MCF 10A (cell line): ENCODE measurements at places on chromosomes 12 and 14.
A peak's percentile ranks its signal among the peaks of the same experiment; 100 is the strongest.

DNA sequence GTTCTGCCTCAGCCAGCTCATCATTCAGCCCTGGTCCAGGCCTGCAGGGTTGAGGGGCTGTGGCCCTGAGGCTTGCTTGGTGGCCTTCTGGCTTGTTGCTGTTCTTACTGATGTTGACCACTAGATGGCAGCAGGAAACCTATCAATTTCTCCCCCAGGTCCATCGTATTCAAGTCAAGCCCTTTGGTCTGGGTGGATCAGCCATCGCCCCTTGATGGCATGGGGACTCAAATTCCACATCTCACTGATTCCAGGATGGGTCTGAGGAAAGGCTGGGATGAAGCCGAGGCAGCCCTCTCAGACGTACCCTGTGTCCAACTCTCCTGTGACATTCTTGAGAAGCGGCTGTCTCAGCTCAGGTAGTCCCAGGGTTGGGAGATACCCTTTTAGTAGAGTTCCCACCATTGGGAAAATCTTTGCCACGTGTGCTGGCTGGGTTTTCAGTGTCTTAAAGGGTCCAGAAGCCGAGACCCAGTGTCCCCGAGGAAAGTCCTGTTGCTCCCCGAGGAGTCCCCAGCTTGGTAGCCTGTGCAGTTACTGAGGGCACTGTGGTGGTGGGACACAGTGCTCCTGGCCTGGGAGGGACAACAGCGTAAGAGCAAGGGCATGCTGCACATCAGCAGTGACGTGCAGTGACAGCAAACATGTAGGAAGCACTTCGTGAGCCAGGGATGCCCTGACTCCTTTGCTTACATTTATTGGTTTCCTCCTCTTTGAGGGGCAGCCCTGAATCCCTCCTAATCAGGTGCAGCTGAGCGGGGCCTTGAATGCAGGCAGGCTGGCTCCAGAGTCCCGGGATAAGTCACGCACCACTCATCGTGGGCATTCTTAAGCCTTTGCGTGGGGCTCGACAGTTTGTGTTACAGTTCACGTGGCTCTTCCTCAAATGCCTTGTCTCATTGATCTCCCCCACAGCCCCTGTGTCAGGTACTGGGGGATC is 58.6 kb downstream of the TSPAN9 start:
- peak; percentile 79 for DNase-seq

GRCh38 chr12:29709496-29710040 is 74.2 kb downstream of the TMTC1 start:
- DNase-seq: no peak

DNA sequence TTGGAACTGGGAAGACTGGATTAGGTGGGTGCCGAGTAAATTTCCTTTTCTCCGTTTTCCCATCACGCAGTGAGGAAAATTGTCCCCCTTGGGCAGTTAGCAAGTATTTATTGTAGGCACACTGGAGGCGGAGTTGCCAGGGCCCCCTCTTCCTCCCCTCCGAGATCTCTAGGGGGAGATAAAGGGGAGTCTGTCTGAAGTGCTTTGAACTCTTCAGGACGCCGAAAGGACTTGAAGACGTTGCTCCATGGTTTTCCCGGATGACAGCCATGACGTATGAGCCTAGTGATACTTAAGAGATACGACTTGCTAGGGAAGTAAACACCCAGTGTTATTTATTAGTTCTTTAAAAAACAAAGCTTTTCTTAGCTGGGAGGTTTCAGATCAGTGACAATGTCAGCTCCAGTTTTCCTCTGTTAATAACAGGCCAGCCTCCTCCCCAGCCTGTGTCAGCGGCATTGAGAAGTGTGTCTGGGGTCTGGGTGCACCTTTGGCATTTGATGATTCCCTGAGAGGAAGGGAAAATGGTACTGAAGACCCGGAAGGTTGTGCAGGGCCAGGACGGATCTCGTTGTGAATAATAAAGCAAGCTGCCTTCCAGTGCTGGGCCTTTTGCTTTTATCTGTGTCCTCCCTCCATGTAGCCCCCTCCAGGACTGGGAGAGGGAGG is 78.7 kb downstream of the TSPAN9 start:
- DNase-seq: no peak

DNA sequence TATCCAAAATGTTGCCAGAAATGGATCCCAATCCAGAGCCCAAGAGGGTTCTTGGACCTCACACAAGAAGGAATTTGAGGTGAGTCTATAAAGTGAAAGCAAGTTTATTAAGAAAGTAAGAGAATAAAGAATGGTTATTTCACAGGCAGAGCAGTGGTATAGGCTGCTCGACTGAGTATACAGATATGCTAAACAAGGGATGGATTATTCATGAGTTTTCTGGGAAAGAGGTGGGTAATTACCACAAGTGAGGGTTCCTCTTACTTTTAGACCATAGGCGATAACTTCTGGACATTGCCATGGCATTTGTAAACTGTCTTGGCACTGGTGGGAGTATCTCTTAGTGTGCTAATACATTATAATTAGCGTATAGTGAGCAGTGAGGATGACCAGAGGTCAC is 73.6 kb downstream of the ETNK1 start:
- no peak for DNase-seq

- DNase-seq: no peak
Measured at GRCh38 chr12:124964836-124965462, 24.0 kb downstream of the DHX37 start.

- peak; percentile 6 for DNase-seq
Measured at GRCh38 chr12:85996280-85996679, 122.2 kb downstream of the NTS start.

GRCh38 chr14:50242566-50243310 is 11.4 kb upstream of the SOS2 start:
- no peak for DNase-seq

DNA sequence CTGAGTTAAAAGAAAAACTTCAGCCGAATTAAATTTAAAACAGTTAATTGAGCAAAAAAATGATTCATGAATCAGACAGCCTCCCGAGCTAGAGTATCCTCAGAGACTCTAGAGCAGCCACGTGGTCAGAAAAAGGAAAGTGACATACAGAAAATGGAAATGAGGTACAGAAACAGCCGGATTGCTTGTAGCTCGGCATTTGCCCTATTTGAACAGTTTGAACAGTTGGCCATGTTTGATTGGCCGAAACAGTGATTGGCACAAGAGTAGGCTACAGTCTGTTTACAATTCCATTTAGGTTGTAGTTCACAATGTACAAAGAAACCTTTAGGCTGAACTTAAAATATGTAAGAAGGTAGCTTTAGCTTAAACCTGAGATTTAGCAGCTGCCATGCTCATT is 12.9 kb upstream of the OXA1L start:
- no peak for DNase-seq

- peak; percentile 23 for DNase-seq
Measured at GRCh38 chr14:54170301-54170700, 213.7 kb upstream of the BMP4 start.

GRCh38 chr14:70753518-70753953 is 55.8 kb downstream of the MAP3K9 start:
- DNase-seq: no peak

- DNase-seq: no peak
Measured at GRCh38 chr14:87837296-87837695, 155.7 kb downstream of the GALC start.

- DNase-seq: no peak
Measured at GRCh38 chr14:66613344-66613743, 105.4 kb downstream of the GPHN start.

DNA sequence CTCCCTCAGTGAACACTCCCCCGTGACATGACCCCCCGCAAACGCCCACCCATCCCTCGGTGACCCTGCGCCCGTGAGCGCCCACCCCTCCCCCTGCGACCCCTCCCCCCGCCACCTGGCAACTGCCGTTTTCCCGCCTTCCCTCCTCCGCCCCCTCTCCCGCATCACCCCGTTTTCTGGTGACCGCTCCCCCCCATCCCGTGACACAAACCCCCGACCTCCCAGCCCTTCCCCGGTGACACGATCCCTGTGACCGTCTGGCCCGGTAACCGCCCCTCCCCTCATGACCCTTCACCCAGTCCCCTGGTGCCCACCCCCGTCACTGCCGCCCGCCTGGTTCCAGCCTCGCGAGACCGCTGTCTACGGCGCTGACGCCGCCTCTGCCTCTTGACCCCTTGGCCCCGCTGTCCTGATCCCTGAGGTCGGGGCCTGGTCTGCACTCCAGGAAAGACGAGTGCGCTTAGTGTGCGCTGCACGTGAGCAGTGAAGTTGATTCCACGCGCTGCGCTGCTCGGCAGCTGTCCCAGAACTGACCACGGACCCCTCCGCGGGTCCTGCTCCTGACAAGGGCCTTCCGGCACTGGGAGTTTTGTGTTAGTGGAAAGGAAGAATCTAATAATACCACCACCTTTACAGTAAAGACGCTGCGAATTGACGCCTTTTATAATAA is 59.4 kb downstream of the DDX51 start:
- DNase-seq: peak; percentile 52

DNA sequence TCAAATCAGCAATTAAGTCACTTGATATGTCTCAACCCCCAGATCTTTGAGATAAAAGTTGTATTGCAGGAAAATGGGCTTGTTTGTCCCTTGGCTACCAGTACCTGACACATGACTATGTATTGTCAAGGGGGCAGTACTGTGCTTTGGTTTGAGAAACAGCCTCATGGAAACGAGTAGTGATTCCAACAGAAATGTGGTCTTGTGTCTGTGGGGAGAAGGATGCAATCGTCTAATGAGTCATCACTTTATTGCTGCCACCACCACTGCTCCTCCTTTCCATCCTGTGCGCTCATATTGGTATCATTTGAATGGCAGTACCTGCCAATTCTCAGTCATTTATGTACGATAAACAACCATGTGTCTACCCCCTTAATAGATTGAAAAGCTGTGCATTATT is 72.8 kb upstream of the ARHGAP5 start:
- peak; percentile 84 for DNase-seq

DNA sequence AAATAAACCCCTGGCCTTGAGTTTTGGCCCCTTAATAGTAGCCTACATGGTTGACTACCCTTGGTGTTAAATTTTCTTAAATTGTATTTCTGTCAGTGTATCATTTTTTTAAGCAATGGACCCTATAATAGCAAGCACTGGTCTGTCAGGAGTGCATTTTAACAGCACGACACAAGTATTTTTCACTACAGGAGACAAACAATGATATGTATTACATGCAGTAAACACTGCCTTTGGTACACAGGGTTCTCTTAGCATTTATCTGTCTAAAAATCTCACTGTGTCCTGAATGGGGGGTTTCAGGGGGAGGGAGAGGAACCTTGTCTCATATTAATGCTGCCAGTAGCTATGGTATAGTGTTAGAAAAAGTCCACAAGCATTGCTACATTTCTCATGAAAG is 18.4 kb downstream of the LMO3 start:
- DNase-seq: no peak

DNA sequence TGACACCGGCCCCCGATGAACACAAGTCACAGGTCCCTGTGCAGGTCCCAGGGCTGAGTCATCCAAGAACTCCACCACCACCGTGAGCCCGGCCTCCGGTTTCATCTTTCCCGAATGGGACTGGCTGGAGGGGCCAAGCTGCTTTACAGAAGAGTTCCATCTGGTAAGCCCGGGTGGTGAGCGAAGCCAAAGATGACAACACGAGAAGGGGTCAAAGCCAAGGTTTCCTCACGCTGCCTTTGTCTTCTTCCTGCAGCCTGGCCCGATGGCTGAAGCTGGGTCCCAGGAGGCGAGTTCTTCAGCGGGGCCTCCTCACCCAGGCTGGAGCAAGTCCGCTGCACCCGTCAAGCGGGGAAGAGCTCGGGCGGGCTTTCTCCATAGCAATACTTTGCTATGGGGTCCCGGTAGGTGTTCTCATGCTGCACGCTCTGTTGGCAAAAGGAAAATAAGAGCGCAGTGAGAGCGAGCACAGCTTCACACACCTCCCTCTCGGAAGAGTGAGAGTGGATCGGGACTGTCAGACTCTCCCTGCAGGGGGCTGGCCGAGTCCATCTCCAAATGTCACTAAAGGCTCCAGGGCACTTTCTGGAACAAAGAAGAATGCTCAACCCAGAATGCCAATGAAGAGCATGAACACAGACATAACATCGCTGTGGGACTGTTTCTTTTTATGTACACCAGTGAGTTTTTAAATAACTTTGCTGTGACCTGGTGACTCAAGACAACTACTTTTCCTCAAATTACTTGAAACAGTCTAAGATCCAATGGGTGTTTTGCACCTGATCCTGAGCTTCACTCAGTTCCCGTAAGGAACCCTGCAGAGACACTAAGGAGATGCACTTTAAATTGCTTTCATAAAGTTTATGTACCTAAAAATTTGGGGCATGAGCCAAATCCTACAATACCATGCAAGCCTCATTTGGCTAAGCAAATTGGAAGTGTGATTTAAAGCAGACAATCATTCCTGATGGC is 20.1 kb downstream of the SPRING1 start:
- no peak for DNase-seq

DNA sequence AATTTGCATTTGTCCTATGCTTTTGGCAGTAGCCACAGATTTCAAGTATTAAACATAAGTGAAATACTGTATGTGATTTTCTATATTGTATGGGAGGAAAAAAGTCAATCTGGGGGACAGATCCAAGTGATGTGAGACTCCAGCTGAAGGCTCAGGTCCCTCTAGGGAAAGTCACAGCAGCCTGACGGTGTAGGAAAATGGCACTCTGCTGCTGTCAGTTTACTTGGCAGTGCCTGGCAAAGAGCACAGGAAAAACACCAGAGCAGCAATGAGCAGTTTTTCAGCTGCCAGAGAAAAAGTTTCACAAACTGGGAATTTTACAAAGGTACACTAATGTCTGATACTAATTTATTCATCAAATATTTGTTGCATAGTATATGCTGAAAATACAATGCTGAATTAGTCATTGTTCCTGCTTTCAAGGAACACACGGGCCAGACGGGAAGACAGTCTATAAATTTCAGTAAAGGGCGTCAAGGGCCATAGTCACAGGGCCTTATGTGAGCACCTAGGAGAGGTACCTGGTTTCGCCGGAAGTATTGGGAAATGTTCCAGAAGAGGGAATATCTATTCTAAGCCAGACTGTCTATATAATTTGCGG is 66.2 kb upstream of the SLC38A2 start:
- peak; percentile 64 for DNase-seq

DNA sequence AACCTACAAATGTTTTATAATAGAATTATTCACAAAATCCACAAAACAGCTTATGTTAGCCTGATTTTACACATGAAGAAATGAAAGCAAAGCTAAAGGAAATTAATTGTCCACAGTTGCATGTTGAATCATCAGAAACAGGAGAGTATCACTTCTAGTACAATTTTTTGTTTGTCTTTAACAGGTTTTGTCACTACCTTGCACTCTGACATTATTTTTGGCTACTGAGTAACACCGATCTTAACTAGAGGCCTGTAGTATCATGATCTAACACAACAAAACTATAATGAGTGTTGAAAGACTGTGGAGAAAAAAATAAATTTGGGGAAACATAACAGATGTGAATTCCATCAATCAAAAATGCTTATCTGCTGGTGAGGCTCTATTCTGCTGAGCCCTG is 60.1 kb downstream of the TAOK3 start:
- DNase-seq: no peak

GRCh38 chr14:69982220-69982839 is 103.1 kb downstream of the SMOC1 start:
- peak; percentile 5 for DNase-seq

- DNase-seq: no peak
Measured at GRCh38 chr12:45582986-45583659, 146.4 kb upstream of the ARID2 start.

DNA sequence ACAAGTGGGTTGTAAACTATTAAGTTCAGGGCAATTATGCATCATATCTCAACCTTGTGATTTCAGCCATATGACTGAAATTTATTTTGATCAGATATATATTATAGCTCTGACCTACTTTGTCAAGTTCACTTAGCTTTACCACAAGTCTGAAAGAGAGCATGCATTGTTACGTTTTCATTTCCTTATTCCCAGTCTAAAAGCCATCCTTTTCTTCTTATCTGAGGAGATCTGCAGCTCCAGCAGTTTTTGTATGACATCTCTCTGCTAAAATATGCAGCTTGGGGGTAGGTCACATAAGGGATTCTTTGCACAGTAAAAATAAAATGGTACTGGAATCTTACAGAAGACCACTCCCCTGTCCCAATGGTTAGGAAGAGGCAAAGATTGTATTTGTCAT is 1682.8 kb upstream of the FLRT2 start:
- no peak for DNase-seq
